ENCODE measurements at places on chromosomes 16 and 17.

- DNase-seq, result no peak
Measured at GRCh38 chr16:342455-343213, 9.9 kb downstream of the AXIN1 start.

- DNase-seq, result no peak
Measured at GRCh38 chr16:85152414-85153030, 40.2 kb upstream of the CIBAR2 start.

GRCh38 chr17:81295676-81296381 is 722 bp upstream of the SLC38A10 start:
- peak; percentile 78 for DNase-seq

DNA sequence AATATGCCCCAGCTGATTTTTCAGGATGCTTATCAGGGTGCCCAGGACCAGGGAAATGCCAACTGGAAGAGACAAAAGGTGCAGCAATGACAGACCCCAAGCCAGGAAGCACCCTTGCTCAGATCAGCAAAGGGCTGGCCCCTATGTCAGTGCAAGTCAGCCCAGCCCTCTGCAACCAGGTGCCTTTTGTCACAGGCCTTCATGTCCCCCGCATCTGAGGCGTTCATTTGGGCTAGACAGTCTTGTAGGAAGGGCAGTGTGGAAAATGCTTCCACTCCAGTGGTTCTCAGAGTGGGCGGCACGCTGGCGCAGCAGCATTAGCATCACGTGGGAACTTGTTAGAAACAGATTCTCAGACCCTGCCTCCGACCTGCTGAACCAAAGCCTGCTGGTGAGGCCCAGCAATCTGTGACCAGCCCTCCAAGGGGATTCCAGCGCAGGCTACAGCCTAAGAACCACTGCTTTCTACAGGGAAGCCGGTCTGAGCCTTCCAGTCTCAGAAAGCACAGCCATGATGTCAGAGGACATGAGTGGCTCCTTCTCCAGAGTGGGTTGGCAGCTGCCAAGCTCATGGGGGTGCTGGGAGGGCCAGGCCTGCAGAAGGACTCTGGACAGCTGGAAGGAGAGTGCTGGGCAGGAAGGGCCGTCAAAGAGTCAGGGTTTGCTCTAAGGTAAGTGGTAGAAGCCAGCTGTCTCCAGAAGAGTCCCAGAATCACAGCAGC is 13.1 kb downstream of the SLC47A2 start:
- no peak for DNase-seq

DNA sequence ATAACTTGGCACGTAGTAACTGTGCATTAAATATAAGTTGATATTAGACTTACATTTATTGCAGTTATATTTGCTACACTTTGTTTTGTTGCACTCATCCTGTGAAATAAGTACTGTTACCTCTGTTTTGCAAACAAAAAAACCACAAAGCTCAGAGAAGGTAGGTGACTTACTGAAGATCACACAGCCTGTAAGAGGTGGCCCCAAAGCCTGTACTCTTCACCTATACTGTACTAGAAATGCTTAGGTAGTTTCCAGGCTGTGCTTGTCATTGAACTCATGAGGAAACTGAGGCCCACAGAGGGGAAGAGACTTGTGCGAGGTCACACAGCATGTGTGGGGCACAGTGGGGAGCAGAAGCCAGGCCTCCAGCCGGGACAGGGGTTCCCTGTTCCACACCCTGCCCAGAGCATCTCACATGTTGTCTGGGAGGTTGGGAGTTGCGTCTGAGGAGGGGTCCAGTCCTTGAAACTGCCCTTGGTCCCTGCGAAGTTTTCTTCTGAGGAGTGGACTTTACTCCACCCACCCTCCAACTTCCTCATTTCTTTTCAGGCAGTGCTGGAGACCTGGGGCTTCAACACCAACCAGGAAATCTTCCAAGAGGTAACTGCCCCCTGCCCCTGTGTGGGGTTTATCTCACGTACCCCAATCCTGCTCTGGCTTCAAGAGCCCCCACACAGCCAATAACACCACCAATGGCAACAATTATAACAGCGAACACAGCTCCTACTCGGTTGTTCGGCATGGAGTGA is 13.0 kb downstream of the CETP start:
- no peak for DNase-seq

DNA sequence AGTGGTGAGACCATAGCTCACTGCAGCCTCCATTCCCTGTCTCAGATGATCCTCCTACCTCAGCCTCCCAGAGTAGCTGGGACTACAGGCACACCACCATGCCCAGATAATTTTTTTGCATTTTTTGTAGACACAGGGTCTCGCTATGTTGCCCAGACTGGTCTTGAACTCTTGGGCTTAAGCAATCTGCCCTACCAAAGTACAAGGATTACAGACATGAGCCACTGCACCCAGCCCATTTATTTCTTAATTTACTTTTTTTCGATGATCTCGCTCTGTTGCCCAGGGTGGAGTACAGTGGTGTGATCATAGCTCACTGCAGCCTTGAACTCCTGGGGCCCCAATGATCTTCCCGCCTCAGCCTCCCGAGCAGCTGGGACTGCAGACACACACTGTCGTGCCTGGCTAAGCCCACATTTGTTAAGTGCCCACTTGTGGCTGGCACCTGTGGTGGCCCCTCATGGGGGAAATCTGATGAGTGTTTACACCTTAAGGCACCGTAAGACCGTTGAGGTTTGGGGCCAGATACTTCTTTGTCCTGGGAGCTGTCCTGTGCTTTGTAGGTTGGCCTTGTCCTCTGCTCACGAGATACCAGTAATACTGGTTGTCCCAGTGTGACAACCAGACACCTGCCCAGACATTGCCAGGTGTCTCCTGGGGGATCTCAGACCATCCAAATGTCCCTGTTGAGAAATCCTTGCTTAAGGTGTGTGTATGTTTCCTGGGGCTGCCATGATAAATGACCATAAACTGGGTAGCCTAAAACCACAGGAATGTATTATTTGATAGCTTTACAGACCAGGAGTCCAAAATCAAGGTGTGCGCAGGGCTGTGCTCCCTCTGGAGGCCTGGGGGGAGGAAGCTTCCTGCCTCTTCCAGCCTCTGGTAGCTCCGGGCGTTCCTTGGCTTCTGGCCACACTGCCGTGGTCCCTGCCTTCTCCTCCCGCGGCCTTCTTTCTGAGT is 141.4 kb upstream of the GSE1 start:
- no peak for DNase-seq

DNA sequence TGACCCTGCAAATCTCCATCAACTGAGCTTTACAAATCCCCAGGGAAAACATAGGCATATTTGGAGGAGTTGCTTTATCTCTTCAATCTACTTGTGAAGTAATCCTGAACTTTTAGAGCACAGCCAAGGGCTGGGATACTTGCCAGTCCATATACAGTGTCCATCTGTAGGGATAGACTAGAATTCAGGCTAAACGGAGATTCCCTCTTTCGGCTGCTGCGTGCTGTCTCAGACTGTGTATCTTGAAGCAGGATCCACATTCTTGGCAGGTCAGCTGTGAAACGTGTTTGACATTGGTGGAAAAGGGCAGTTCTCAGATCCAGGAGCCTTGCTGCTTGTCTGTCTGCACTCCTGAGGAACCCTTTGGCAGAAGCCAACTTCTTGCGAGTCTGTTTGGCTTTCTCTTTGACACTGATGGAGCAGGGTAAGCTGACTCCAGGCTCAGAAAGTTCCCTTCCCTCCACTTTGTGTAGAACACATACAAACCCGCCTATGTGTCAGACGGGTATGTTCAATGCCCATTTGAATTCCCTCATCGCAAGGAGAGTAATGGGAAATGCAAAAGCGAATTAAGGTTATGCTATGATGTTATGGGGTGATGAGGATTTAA is 221.8 kb downstream of the MAP2K4 start:
- no peak for DNase-seq

DNA sequence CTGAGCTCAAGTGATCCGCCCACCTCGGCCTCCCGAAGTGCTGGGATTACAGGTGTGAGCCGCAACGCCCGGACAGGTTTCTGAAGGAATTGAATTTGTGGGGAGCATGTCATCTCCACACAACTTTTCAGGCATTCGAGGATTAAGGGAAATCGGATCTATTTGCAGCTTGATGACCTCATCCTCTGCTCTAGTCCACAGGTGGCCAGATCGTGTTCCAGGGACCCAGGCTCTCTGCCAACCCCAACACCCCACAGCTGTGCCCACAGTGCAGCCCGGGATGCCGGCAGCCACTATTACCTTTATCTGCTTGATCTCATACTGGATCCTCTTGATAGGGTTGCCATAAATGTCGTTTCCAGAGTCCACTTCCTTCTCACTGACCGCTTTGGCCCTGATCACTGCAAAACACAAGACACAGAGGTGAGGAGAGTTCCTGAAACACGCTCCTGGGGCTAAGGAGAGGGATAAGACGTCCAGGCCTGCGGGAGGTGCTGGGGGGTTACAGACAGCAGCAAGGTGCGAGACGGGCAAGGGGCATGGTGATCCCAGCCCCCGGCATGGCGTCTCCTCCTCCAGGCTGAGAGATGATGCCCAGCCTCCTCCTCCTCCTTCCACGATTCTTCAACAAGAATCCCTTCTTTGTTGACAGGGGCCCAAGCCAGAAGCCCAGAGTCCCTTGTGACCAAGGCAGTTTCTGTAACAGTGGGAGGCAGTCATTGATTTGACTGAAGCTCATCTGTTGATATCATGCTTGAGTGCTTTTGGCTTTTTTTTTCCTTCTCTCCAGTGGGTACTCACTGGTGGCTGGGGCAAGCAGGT is 29.3 kb downstream of the CEP295NL start:
- no peak for DNase-seq

GRCh38 chr16:48479329-48479728 is 94.1 kb upstream of the SIAH1 start:
- DNase-seq, result no peak

GRCh38 chr17:58734040-58734439 is 21.6 kb upstream of the PPM1E start:
- DNase-seq, result no peak

DNA sequence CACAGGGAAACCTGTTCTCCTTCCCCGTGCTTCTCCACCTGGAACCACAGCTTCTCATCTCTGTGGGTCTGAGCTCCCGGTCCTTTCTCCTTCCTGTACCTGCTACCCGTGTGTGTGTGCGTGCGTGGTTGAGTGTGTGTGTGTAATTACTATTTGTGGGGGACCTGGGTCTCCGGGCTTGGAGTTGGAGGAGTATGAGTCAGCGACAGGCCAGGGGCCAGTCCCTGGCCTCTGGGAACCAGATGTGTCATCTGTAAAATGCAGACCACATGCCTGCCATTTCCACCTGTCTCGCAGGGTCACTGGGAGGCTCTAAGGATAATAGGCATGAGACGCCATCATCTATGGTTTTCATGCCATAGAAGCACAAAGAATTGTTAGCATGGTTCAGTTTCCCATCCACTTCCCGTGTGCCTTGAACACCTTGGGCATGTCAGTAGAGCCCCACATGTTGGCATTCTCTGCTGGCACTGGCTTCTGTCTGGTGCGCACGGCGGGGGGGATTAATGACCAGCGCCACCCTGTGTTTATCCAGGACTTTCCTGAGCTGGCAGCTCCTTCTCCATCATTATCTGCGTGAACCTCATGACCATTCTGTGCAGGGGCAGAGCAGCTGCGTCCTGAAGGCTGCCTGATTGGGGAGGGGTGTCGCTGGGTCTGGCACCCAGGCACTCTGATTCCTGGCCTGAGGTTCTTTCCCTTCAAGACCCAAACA is 1.5 kb downstream of the ZNF205 start:
- no peak for DNase-seq
